ENCODE measurements at places on chromosomes 2 and 18. TPM values are rescaled to one million over a fixed set of nuclear protein-coding genes. Genes with fewer than 3 reads are reported as not detected.

DNA sequence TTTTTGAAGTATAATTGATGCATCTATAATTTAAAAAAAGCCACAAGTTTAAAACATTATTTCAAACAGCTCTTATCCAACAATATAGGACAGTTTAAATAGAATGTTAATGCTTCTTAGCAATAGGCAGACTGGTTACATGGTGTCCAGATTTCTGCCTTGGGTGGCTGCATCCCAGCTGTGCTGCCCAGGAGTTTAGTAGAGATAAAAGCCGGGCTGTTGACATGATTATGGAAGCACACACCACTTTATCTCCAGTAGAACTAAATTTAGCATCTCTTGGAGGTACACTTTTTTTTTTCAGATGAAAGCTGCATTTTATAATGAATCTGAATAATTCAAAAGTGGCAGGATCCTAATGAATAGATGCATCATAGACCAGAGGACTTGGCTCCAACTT is 309.7 kb downstream of the PLCL1 start:
- DNase-seq: no peak

- DNase-seq: peak; percentile 79
Measured at GRCh38 chr2:85826990-85827878, 61.6 kb downstream of the ST3GAL5 start.

GRCh38 chr2:22359071-22359672 is 1025.8 kb upstream of the KLHL29 start:
- DNase-seq: no peak

DNA sequence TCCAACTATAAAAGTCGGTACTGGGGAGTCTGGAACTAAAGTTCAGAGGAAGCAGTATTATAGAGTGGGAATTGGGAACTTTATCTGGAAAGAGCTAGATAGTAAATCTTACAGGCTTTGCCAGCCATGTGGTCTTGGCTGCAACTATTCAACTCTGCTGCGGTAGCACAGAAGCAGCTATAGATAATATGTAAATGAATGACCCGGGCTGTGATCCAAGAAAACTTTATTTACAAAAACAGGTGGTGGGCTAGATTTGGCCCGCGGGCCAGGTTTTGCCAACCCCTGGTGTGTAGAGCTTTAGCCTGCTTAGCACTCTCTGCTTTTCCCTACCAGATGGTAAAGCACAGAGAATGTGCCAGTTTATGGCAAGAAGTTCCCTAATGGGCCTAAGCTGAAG is 70.8 kb downstream of the TNP1 start:
- DNase-seq: no peak

GRCh38 chr2:163606878-163607277 is 128.9 kb downstream of the FIGN start:
- no peak for DNase-seq

- no peak for DNase-seq
Measured at GRCh38 chr2:118638453-118638852, 209.0 kb downstream of the EN1 start.

DNA sequence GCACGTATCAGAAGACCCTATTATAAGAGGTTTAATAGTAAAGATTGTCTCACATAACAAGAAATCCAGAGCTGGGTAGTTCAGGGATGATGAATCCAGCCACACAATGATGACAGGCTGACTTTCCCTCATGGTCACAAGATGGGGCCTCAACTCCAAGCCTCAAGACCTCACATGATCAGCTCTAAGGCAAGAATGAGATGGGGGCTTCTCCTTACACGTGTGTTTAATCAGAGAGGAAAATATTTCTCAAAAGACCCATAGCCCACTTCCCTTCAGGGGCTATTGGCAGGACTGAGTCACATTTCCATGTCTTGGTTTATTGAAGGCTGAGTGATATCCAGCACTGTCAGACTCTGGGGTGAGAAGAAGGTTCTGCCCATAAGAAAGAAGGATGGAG is 100.2 kb upstream of the FOSL2 start:
- peak; percentile 11 for DNase-seq

DNA sequence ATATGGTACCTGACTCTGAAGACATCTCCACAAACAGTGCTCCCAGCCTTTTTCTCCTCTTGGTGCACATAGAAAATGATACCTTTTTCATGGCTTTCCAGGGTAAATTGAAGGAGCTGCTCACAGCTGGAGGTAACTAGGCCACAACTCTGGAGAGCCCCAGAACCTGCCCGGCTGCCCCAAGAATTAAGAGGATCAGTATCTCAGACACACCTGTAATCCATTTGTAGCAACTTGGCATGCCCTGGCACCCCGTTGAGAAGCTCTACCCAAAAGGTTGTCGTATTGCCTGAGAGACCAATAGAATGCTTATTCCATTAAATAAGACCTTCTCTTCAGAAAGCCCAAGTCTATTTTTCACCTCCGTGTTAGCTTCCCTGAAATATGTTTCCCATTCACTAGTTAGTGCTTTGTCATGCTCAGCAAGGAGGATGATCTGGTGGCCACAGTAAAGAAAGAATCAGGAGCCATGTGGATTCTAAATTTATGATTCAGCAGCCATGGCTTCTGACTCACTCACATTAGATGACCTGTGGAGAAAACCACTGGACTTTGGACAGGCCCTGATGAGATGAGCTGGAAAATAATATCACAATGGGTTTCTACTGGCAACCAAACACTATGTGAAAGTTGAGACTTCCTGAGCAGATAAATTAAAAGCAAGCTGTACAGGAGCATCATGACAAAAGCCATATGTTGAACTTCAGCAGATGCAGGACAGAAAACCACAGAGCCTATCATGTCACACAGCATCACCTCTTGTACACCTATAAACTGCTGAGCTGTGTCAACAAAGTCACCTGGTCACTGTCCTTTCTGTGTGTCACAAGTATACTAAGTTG is 253.3 kb upstream of the OSR1 start:
- DNase-seq: no peak

- no peak for DNase-seq
Measured at GRCh38 chr2:127620866-127621265, 25.1 kb upstream of the GPR17 start.

DNA sequence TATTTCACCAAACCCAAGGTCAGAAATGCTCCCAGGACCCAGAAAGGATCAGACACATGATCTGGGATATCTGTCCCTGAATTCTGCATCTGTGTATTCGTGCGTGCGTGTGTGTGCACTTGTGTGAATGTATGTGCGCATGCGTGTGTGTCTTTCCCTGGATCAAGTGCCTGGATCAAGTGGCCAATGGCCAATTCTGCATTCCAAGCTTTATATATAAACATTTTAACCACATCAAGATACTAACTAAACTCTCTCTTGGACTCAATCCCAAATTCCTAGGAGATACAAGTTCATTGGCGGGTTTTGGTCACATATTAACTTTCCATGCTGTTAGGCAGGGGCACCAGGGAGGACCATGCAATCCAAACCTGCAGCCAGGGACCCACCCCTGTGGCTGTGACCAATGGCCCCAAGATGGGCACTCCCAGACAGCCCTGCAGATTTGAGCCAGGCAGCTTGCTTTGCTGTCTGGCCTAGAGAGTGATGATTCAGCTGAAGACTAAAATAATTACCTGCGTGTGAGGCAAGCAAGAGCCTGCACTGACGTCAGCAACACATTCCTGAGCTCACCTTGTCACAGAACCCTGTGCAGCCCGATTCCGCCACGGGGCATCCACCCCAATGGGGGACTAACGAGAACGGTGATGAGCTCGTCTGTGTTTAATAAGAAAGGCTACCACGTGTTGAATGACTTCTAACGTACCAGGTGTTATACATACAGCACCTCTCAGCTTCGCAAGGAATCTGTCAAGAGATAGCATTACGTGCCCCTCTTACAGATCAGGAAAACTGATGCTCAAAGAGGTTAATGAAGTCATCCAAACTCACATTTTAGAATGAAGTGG is 45.3 kb upstream of the ROCK2 start:
- no peak for DNase-seq

The SMC6 gene
- total RNA-seq: 22.5 TPM

The ALPI gene
- total RNA-seq: not detected

The CDCA7 gene
- total RNA-seq: 79.4 TPM

The LOXHD1 gene
- 0.14 TPM for total RNA-seq

The EEF1B2 gene
- total RNA-seq: 1,128 TPM
